ENCODE measurements at places on chromosomes 1 and 21.

DNA sequence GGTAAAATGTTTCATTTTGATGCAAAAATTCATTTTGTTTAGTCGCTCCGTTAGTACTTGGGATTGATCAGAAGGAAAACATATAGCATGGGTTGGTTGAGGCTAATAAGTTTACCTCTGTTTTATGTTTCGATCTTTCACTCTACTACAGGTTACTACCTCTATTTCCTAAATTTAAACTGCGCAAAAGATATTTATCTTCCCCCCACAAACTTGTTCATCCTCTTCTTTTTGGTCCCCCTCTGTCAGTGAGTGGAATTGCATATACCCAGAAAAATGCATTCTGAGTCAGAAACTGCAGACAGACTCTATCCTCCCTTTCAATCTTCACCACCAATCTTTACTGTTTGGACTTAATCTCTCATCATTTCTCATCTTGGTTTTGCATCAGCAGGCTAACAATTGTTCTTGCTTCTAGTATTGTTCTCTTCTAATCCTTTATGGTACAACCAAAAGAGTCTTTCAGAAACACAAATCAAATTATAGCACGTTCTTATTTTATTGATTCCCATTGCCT is 316.0 kb upstream of the ADGRL4 start:
- DNase-seq, result no peak

- no peak for DNase-seq
Observed at GRCh38 chr21:17658931-17659330, 46.2 kb upstream of the BTG3 start.

GRCh38 chr1:211695135-211695816 is 19.9 kb upstream of the NEK2 start:
- no peak for DNase-seq

DNA sequence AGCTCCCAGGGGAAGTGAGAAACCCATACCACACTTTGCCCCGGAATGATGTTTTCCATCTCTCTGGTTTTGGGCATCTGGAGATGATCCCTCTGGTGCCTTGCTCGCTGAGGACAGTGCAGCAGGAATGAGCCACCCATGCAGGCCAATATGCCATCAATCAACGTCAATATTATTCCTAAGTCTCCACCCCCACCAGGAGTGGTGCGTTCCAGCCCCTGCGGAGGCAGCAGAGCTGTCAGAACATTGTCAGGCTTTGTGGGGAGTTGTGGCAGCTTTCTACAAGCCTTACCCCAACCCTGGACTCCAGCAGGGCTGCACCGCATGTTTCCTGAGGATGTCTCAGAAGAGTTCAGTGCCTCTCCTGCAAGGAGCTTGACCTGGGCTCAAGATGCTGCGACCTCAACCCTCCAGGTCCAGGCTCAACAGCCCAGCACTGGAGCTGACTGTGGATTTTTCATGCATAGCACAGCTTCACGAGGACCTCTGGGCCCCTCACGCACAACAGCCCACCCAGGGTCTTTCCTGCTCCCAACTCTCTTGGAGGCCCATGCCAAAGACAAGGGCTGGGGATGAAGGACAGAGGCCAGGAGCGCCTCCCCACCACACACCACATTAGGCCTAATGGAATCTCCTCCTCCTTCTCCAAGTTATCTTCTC is 67.5 kb downstream of the PSMG1 start:
- no peak for DNase-seq

DNA sequence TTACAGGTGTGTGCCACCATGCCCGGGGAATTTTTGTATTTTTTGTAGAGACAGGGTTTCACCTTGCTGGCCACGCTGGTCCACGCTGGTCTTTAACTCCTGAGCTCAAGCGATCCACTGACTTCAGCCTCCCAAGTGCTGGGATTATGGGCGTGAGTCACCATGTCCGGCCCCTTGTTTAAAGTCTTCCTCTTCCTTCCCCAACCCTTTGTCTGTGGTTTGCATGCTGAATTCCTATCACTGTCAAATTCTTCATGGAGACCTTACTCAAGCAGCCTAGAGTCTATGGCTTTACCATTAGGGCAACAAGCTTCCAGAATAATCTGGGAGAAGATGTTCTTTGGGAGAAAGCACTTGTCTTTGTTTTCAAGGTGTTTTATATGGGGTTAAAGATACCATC is 34.7 kb downstream of the B3GALT5 start:
- no peak for DNase-seq

DNA sequence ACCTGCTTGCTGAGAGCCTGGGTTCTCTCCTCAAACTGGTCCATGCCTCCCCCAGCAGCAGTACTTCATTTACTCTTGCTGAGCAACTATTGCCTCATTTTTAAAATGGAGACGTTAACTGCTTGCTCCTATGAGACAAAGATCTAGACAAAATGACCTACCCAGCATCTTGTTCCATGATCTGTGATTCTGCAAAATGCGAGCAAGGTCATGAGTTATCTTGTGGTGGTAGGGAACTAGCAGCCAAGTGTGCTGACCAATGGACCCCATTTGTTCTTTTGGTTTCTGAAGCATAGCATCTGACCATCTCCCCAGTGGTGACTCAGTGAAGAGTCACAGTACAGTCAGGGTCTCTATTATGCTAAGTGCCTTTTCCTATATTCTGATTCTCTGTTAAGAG is 40.4 kb downstream of the TBX15 start:
- no peak for DNase-seq

DNA sequence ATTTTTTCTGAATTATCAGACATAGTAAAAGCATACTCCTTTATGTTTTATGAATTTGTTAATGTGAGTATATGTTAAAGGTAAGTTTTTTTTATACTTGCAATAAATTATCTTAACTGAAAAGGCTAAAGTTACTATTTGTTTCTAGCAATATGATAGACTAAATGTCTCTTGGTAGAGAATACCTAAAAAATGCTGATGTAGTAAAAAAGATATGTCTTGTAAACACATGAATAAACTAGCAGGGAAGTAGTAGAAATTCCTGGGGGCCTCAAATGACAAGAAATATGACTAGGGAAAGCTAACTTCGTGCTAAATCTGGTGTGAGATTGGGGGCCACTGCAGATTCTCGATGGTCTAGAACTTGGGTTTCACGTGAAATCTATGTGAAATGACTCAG is 188.1 kb upstream of the CACNA1E start:
- DNase-seq, result no peak

DNA sequence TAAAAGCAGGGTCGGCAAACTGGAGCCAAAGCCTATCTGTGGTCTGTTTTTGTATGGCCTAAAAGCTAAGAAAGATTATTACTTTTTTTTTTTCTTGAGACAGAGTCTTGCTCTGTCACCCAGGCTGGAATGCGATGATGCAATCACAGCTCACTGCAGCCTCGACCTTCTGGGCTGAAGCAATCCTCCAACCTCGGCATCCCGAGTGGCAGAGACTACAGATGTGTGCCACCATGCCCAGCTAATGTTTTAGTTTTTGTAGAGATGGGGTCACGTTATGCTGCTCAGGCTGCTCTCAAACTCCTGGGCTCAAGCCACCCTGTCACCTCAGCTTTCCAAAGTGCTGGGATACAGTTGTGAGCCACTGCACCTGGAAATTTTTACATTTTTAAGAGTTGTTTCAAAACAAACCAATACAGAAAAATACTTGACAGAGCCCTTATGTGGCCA is 6.5 kb upstream of the GLRX2 start:
- DNase-seq, result no peak

DNA sequence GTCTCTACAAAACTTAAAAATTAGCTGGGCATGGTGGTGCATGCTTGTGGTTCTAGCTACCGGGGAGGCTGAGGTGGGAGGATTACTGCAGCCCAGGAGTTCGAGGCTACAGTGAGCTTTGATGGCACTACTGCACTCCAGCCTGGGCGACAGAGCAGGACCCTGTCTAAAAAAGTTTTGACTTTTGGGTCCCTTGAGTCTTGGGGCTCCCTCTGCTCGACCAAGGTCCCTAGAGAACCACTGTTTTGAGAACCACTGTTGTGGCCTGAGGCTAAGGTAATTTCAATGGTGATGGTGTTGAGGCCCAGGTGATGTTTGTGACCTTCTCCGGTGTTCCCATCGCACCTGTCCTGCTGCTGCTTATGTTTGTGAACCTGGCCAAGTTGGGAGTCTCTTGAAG is 3.1 kb upstream of the CAMTA1 start:
- no peak for DNase-seq

- DNase-seq, result no peak
Observed at GRCh38 chr1:88272216-88272615, 411.9 kb upstream of the PKN2 start.

GRCh38 chr1:229585338-229585737 is 26.8 kb upstream of the ABCB10 start:
- no peak for DNase-seq

DNA sequence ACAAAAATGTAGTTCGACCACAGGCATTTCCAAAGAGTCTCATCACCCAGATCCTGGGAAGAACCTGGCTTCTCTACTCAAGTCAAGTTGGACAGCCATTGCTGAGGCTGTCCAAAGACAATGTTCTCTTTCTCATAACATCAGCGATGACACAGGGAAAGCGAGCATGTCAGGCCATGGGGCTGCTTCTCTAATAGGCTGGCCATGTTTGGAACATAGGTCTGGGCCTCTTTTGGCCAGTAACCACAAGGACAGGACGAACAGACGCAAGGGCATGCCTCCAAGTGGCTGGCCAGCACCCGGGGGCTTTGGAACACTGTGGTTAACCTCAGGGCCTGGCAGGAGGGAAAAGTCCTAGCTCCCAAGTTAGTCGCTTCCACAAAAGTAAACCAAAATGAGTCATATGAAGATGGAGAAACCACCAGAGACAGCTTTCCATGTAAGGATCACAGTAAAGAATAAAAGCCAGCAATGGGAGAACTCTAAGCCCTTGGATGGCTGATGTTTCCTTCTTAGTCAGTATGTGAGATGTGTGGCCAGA is 80.6 kb upstream of the SLC44A3 start:
- DNase-seq, result no peak

DNA sequence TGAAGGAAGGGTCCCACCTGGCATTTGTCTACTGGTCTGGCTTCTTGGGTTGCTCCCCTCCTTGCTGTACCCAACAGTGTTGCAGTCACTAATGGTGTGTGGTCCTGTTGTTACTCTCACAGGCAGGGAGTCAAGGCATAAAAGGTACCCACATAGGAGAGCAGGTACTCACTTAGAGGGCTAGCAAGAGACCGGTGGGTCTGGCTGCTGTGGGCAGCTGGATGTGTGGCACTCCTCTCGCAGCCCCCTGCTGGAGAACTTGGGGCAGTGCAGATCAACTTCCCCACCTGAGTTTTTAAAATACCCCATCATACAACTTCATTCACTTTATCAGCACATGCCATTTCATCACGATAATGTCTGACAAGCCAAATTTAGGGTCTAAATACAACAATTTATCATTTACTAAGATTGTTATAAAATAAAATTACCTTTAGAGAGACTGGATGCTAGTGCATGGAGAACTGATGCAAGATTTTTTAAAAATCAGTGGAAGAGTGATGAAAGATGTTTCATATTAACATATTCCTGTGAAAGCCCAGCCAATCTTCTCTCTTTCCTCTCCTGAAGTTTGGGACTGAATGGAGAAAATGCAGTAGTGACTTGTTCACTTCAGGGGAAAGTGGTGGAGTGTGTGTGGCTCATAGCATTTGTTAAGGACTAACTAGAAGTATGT is 42.8 kb downstream of the ACP6 start:
- DNase-seq, result no peak

GRCh38 chr1:25568090-25568833 is 24.9 kb downstream of the LDLRAP1 start:
- DNase-seq, result no peak

- no peak for DNase-seq
Observed at GRCh38 chr1:241413974-241414373, 57.0 kb upstream of the RGS7 start.

DNA sequence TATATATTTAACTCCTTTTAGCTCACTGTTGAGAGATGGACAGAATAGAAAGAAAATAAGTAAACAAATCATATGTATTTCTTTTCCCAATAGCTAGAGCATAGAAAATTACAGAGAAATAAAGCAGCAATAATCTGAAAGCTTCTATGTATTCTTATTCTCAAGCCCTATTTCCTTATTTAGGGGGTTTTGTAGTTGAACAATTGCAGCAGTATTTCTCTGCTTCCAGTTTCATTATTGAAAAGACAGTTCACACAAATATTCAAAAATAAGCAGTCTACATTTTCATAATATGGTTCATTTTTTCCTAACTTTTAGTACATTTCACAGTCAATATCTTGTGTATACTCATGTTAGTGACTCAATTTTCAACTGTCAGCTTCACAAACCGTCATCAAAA is 638.2 kb downstream of the MRPL39 start:
- DNase-seq, result no peak

DNA sequence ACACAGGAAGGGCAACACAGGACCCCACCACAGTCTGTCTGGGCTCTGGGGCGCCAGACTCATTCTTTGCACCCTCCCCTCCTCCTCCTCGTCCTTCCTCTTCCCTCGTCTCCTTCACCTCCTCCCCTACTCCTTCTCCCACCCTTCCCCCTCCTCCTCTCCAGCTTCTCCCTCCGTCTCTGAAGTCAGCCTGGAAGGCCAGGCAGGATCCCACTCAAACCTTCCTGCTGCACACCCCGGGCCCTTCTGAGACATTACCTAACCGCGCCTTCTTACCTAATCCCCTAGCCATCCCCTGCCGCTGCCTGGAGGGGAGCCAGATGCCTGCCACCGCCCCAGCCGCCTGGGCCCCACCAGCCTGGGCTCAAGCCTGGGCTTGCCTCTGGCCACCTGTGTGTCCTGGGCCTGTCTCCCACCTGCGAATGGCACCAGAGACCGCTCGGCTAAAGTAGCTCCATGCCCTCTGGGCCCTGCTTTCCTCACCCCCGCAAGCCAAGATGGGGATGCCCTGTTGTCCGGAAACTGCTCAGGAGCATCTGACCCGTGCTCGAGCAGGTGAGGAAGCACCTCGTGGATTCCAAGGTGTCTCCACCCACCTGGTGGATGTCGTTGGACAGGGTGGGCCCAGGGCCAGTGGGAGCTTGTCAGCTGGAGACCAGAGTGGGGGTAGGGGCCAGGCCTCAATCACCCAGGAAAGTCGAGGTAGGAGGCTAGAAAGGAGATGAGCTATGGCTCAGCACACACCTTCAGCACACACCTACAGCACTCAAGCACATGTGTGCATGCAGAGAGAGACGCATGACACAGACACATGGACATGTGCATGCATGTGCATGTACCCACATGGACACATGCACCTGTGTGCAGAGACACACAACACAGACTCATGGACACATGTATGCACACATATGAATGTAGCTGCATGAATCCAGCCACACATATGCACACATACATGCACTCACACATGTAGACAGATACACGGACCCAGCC is 31.9 kb downstream of the WNT9A start:
- no peak for DNase-seq

DNA sequence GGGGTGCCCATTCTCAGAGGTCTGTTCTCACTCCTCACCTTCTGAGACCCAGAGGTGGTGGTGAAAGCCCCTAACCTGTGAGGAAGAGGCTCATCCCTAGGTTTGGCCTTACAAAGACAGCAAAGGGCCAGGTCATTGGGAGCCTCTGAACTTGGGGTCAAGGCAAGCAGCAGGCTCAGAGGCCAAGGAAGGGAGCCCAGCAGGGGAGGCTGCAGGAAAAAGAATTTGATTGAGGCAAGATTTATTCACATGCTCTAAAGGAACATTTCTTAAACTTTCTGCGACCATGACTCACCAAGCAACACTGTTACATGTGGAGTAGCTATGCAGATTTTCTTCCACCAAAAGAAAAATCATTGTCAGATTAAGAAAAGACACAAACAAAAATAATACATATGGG is 132.5 kb upstream of the SYT6 start:
- DNase-seq, result no peak

Measured in hypothalamus (tissue), 51 donors.